ENCODE measurements at places on chromosomes 1 and 21.

GRCh38 chr1:36206323-36206858 lies 17.9 kb upstream of the THRAP3 start:
- no peak for DNase-seq

DNA sequence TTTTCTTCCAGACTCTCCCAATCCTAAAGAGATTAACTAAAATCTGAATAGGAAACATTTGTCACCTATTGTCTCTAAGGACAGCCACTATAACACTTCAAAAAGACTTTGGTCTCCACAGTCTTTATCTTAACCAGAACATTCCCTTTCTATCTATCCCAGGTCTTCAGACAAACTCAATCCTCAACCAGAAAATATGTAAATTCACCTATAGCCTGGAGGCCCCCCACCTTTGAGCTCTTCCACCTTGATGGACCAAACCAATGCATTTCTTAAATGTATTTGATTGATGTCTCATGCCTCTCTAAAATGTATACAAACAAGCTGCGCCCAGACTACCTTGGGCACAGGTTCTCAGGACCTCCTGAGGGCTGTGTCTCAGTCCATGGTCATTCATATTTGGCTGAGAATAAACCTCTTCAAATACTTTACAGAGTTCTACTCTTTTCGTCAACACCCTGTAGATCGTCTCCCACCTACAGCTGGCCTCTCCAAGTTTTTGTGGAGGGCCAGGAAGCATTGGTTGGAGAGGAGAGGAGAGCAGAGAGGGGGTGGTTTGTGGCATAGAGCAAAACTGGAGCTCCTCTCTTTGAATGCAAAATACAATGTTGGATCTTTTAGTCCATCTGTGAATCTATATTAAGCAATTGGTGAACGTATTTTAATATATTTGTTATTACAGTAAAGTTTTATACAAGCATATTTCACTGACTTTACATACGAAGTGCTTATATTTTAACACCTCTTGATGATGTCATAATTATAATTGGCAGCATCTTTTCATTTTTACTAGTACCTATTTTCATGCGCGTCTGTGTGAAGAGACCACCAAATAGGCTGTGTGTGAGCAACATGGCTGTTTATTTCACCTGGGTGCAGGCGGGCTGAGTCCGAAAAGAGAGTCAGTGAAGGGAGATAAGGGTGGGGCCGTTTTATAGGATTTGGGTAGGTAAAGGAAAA lies 230.7 kb upstream of the DUSP10 start:
- DNase-seq, result no peak

- no peak for DNase-seq
These were observed 40.9 kb downstream of the ALG6 start for GRCh38 chr1:63408331-63408730.

DNA sequence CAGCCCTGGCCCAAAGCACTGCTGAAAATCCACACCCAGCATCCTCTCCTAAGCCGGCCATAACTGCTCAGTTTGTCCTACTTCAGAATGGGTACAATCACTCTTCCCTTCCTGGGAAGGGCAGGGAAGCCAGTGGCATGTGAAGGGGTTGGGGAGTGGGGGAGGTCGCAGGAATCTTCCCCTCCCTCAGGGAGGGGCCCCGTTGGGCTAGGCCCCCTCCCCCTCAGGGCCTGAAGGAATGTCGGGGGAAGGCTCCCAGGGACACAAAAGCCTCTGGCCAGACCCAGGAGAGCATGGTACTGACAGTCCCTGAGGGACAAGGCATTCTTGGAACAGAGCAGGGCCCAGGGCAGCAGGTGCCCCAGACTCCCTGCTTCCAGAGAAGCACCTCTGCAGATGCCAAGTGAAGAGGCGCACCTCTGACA lies 1.2 kb downstream of the ELOVL1 start:
- DNase-seq, result no peak

DNA sequence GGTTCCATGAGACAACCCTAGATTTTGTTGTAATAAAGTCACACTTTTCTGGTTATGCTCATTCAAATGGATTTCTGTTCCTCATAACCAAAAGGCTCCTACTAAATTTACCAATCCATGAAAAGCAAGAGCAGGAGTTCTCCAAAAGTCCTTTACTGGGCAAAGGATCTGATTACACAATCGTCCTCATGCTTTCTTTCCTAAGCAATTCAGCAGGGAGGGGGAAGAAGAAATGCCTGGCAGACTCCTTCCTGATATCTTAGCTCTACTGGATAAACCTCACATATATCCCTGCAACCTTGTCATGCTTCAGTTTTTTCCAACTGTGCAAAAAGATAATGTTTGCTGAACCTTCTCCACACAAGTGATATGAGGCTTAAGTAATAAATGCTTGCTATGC lies 67.6 kb upstream of the GUCA2B start:
- DNase-seq, result no peak

DNA sequence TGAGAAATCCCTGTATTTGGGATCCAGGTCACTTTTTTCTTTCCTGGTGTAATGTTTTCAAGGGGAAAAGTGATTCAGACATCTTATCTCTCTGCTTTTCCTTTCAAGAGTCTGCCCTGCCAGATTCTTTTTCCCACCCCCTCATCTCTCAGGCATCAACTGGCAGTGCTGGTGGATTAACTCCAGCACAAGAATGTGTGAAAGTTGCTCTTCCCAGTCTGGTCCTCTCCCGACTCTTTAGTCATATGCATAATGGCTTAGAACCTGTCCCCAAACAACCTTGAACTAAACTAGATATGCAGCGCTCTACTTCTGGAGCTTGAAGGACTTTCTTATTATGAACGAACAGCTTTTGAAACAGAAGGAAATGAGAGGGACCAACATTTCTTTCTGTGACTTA lies 88.5 kb downstream of the SLC44A5 start:
- no peak for DNase-seq

GRCh38 chr1:153431002-153431401 lies 14.7 kb downstream of the S100A7A start:
- peak; percentile 7 for DNase-seq

- DNase-seq, result no peak
These were observed 581.1 kb downstream of the KCNT2 start for GRCh38 chr1:196027127-196027526.

DNA sequence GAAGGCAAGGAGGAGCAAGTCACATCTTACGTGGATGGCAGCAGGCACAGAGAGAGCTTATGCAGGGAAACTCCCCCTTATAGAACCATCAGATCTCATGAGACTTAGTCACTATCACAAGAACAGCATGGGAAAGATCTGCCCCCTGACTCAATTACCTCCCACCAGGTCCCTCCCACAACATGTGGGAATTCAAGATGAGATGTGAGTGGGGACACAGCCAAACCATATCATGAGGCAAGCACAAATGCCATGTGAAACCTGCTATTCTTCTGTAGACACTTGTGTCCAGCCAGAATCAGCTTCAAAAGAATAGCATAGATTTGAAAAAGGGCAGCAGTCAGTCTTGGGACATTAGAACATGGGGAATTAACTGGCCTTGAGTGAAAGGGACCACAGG lies 32.2 kb upstream of the UBE2U start:
- no peak for DNase-seq

Measured in H1 (cell line).